ENCODE measurements at places on chromosomes 11 and 22.

GRCh38 chr11:31218847-31219246 lies 150.7 kb downstream of the DCDC1 start:
- no peak for DNase-seq

DNA sequence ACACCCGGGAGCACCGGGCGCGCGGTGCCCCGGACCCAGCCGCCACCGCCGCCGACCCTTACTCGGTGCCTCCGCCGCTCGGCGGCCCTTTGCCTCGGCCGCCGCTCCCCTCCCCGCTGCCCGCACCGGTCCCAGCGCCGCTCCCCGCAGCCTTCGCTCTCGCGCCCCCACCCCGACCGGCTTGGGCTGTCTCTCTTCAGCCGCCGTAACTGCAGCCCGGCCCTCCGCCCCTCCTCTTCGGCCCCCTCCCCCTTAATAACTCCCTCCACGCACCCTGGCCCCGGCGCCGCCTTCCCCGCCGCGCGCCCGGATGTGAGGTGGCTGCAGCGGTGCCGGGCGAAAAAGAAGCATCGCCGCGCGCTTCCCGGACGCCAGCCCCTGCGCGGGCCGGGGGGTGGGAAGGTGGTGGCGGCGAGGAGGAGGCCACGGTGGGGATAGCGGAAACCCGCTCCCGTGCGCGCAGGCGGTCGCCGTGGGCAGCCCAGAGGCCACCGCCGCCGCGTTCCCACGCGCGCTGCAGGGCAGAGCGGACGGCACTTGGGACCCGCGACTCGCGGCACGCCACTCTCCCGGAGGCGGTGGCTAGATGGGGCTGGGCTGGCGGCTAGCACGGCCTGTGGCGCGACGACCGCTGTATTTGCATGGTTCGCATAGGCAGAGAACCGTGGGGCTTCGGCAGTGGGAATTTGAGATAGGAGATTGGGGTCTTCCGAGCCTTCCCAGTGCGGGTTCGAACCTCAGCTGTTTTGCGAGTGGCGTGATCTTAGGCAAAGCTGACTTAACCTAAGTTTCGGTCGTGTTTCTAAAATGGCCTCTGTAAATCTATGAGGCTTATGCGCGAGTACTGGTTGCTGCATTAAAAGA lies at the start of gene EIF4ENIF1:
Gene EIF4ENIF1 (minus strand): TSS at position 211 of the 864 bp plus-strand sequence. CDS start 1,124 bp downstream, outside the sequence.
- peak; percentile 73 for DNase-seq

DNA sequence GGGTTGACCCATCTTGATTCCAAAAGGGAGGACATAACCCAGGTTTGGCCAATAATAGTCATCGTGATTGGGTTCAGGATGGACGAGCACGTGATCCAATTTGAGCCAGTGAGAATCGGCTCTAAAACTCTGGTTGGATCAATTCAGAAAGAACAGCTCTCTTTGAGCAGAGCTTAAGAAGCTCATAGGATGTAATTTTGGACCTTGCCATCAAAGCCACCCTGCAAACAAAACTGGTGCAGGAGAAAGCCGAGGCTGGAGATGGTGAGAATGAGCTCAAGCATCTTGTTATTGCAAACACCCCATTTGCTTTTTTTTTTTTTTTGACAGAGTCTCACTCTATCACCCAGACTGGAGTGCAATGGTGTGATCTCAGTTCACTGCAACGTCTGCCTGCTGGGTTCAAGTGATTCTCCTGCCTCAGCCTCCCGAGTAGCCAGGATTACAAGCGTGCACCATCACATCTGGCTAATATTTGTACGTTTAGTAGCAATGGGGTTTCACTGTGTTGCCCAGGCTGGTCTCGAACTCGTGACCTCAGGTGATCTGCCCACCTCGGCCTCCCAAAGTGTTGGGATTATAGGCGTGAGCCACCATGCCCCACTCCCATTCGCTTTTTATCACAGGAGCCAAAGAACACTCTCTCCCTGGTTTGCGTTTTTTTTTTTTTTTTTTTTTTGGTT lies 13.8 kb upstream of the MIAT start:
- no peak for DNase-seq

GRCh38 chr11:118304568-118305248 lies at the start of gene CD3E:
Gene CD3E (plus strand): TSS chr11:118304730. CDS start chr11:118304953, 223 bp downstream.
- DNase-seq: no peak

DNA sequence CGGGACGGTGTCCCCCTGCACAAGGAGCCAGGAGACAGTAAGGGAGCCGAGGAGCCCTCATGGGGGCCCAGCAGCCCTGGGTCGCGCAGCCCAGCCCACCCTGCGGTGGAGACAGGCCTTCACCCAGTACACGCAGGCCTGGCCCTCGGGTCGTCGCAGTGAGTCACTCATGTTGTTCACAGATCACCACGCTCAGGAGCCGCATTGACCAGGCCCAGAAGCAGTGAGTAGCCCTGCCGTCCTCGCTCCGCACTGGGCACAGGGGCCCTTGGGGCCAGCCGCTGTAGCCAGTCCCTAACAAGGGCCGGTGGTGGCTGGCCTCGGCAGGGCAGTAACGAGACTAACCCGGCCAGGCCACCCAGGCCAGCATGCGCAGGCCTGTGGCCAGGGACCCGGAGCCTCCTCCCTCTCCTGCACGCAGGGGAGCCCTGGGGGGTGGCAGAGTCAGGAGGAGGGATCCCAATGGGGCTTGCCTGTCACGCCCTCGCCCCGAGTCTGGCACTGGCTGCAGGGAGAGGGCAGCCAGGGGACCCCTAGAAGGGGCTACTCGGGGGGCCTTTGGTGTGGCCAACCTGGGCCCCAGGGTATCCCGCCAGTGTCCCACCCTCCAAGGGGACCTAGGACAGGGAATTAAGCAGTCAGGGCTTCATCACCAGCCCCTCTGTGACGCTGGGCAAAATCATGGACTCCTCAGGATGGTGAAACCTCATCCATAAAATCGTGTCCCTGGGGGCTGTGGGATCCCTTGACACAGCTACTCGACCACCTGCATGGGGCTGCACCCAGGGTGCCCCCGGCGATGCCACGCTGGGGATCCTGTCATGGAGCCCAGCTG lies 10.1 kb upstream of the MRPL23 start:
- DNase-seq: no peak
